ENCODE measurements at places on chromosomes 5 and 9.

DNA sequence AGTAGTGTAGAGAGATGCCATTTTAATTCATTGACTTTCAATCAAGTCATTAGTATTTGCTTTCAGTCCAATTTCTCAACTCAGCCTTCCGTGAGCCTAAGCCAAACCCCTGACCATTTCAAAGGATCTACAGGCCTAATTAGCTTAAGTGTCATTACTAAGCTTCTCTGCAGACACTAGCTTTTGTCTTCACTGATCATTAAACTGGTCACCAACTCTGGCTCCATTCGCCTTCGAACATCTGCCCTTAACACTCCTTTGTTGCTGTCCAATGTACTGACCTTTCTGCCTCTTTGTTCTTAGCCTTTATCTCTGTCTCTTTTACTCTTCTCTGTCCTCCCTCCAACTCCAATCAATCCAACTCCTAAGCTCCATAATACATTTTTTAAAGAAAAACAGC lies 299.3 kb downstream of the DIRAS2 start:
- no peak for DNase-seq

- peak; percentile 13 for DNase-seq
Measured at GRCh38 chr5:89241186-89241585, 358.2 kb upstream of the MEF2C start.

GRCh38 chr5:81147011-81147885 lies 85.9 kb upstream of the CKMT2 start:
- no peak for DNase-seq

DNA sequence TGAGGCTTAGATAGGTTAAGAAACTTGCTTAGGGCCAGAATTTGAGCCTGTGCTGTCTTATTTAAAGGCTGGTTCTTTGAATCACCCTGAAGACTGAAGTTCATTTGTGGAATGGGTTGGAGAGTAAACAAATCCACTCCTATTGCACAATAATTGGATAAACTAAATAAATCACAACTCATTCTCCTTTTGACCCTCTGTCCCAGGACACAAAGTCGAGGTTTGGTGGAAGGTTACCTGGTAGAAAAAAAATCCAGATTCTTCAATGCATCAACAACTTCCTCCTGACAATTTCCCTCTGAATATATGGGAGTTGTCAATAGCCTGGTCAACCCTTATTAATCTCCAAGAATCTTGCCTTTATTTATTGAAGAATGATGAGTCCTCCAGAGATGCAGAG lies 28.9 kb downstream of the TBC1D2 start:
- DNase-seq = no peak

- no peak for DNase-seq
Measured at GRCh38 chr5:180423133-180423532, 70.0 kb upstream of the GFPT2 start.

GRCh38 chr5:169971780-169972179 lies 8.5 kb downstream of the INSYN2B start:
- no peak for DNase-seq

- DNase-seq = no peak
Measured at GRCh38 chr5:111509119-111509518, 3.2 kb downstream of the STARD4 start.

DNA sequence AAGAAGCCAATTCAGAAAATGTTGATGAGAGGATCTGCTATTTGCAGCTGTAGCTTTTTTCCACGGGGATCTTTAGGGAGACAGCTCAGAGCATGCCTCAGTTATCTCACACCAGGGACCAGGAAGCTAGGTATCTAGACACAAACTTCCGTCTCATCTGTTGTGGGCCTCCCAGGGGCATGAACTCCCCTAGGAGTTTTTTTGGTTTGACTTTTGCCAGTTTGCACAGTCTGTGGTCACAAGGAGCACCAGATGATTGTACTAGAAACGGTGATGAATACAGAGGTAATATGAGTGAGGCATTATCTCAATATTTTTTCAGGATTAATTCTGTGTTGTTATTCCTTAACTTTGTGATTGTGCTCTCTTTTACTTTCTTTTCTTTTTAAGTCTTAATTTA lies 533.2 kb upstream of the SEMA6A start:
- no peak for DNase-seq

- DNase-seq = no peak
Measured at GRCh38 chr9:120916588-120916987, 10.0 kb downstream of the TRAF1 start.

DNA sequence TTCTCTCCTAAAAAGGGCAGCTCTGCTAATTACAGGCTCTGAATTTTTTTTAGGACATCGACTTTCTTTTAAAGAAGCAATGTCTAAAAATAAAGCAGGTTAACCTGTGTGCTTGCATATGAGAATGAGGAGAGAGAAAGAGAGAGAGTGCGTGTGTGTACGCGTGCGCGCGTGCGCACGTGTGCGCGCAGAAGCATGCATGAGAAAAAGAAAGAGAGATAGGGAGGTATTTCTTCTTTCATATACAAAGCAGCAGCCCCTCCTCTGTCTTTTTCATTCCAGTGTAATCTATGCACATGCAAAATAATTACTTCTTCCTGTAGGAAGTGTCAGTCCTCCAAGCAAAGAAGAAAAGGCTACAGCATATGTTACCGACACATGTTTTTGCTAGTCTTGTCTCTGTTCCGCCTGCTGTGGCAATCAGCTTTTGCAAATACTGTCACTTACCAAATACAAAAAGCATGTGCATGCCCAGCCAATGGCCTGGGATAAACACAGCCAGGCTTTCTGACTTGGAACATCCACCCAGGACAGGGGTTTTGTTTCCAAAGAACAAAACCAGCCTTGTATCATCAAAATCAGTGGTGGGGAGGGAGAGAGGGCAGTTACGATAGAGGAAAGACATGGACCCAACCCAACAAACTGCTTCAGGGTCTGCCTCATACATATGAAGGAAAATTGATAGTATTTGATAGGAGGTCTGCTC lies 252.3 kb upstream of the SLC24A2 start:
- no peak for DNase-seq

- DNase-seq = no peak
Measured at GRCh38 chr9:81156381-81156780, 533.0 kb downstream of the TLE1 start.

GRCh38 chr5:178392931-178393394 lies 160.4 kb upstream of the PHYKPL start:
- DNase-seq = no peak

- DNase-seq = no peak
Measured at GRCh38 chr9:125915606-125916005, 168.4 kb downstream of the PBX3 start.

DNA sequence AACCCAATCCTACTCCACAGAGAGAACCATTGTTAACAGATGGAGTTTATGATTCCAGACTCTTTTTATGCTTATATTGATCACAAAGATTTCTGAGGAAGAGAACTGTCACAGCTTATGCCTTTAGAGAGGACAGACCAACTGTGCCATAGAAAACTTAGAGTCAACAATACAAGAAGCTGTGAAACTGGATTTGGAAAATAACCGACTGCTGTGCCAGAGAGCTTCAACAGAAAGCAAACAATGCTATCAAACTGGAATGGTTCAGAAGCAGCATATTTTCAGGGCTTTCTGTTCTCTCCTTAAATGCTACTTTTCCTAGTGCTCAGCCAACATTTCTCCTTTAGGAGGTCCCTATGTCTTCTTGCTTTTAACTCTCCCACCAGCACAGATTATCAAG lies 5.0 kb downstream of the DCTN4 start:
- no peak for DNase-seq

DNA sequence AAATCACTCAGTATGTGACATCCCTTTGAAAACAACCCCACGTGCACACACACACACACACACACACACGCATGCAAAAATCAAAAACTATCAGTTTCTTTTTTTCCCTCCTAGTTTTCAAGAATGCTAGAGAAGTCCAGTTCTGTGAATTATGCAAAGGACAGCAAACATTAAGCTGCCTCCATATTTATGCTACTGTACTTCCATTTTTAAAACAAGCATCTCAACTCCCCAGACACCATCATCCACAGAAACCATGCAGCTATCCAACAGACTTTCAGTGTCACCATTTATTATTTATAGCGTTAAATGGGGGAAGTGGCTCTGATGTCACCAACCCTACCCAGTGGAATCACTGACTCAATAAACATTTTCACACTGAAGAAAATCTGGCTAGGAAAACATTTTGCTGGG lies 1.6 kb downstream of the FBXW11 start:
- no peak for DNase-seq

DNA sequence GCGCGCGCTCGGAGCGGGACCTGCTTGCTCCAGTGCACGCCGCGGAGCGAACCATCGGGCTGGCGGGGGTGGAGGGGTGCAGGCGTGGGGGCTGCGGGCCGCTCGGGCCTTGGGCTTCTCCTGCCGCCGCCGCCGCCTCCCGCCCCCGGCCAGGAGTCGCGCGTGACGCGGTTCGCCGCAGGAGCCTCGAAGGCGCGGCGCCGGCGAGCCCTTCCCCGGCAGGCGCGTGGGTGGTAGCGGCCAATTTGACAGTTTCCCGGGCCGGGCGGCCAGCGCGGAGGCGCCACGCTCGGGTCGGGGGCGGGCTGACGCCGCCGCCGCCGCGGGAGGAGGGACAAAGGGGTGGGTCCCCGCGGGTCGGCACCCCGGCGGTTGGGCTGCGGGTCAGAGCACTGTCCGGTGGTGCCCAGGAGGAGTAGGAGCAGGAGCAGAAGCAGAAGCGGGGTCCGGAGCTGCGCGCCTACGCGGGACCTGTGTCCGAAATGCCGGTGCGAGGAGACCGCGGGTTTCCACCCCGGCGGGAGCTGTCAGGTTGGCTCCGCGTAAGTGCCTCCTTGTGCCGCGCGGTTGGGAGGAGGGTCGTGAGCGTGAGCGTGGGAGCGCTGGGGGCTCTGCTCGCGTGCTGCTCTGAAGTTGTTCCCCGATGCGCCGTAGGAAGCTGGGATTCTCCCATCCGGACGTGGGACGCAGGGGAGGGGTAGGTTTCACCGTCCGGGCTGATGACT lies at the start of gene TJP2:
TSS of gene TJP2 (plus strand) at position 387 of the 725 bp plus-strand sequence. CDS start at position 483, 96 bp downstream.
- DNase-seq = no peak

GRCh38 chr9:135402739-135403695 lies 76.6 kb upstream of the PPP1R26 start:
- DNase-seq = no peak

DNA sequence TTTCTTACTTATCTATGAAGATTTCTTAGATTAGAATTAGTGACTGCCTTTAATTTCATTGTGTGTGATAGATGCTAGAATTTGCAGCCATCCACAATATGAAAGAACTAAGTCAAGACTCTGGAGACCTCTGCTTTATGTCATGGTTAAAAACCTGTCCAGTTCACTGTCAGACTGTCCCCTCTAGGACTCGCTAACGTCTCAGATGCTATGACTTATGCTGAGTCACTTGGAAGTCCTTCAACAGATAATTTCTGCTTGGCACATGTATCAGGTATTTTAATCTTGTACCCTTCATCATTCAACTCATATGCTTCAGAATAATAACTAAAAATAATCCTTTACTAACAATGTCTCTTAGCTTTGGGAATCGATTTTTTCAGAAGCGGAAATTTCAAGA lies 230.5 kb upstream of the DMAC1 start:
- no peak for DNase-seq

- DNase-seq = no peak
Measured at GRCh38 chr9:12753931-12754330, 20.9 kb upstream of the LURAP1L start.

DNA sequence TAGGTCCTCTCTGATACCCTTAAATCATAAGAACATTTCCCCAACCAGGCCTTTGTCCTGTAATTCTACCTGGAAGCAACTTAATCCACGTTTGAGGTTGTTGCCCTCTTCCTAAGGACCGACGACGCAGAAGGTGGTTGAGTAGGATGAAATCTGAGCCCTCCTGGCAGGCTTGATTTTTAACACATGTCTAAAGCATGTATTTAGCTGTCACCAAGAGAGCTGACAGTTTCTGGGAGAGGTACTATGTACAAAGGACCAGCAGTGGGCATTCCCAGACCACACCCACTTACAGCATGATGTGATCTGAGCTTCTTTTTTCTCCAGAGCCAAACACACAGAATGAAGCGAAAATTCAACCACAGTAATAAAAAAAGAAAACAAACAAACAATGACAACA lies 260.9 kb downstream of the SH3GL2 start:
- DNase-seq = no peak

GRCh38 chr9:109817846-109818472 lies 38.0 kb downstream of the PALM2AKAP2 start:
- peak; percentile 97 for DNase-seq

- no peak for DNase-seq
Measured at GRCh38 chr9:27384262-27385014, 87.5 kb upstream of the EQTN start.

DNA sequence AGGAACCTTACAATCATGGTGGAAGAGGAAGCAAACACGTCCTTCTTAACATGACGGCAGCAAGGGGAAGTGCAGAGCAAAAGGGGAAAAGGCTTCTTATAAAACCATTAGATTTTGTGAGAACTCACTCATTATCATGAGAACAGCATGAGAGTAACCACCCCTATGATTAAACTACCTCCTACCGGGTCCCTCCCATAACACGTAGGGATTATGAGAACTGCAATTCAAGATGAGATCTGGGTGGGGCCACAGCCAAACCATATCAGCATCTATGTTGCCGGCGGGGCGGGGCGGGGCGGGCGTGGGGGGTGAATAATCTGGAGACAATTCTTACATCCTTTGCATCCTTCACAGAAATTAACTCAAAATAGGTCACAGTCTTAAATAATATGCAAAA lies 58.8 kb upstream of the GFPT2 start:
- no peak for DNase-seq

DNA sequence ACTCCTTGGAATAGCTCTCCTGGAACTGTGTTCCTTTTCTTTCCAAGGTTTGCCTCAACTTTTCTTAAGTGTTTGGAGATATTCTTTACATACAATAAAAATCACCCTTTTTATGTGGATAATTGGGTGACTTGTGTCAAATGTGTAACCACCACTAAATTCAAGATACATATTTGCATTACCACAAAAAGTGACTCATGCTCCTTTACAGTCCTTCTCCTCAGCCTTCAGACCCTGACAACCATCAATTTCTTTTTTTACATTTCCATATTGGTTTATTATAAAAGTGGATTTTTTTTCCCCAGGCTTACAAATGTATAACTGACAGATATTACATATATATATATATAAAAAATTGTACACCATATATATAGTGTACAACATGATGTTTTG lies 372.0 kb upstream of the KCNN2 start:
- DNase-seq = no peak

- DNase-seq = no peak
Measured at GRCh38 chr5:149017636-149018035, 45.2 kb downstream of the SH3TC2 start.

GRCh38 chr5:62465985-62466925 lies 53.7 kb downstream of the IPO11 start:
- no peak for DNase-seq

DNA sequence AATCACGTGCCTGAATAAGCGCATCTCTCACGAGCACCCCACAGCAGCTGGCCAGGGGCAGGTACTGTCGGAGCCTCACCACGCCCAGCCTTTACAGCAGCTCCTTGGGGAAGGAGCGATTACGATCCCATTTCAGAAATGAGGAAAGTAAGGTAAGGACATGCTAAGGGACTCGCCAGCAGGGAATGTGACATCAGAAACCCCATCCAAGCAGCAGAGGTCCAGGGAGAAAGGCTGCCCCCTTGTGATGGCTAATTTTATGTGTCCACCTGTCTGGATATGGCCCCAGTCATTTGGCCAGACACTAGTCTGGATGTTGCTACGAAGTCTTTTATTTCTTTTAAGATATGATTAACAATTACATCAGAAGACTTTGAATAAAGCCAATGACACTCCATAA lies 77.3 kb downstream of the UBE2QL1 start:
- DNase-seq = no peak

GRCh38 chr5:55324815-55325418 lies 17.1 kb downstream of the MTREX start:
- no peak for DNase-seq

Data from AG04450 (cell line).